NCI-H82 (cell line): ENCODE measurements at places on chromosomes 1 and 21.

DNA sequence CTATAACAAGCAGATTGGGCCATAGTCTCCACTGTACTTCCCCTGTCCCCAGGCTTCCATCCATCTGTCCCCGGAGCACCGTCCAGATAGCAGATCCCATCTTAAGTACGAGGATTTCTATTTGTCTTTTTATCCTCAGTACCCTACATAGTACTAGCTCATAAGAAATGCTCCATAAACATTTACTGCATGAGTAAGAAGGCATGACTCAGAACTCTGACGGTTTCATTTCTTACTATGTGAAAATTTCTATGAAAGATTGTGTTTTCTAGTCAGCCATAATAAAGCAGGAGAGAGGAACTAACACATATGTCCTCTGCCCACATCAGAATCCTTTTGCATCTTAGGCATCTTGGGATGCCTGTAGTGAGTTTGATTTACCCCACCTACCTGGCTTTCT lies 49.5 kb downstream of the CHD1L start:
- no peak for DNase-seq

DNA sequence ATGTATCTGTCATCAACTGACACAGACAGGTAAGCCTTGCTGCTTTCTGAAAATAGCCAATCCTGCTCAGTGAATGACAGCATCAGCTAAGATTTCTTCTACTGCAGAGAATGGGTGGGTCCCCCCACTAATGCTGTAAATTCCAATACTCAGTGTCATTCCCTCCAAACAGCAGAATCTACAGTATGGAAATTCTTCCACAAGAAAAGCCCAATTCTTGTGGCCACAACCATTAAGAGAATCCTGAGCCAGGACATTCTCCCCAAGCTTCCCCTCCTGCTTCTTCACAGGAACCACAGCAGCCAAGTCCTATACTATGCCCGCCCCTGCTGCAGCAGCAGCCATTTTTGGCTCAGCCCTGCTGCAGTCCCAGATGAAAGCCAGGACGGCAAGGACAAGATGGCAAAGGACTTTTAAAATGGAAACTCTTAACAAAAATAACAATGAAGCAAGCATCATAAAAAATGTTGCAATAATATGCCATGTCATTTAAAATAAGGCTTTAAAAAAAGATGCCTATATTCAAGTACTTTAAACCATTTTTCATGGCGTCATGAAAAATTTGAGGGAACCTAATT lies 26.8 kb downstream of the EIF4G3 start:
- DNase-seq: no peak

DNA sequence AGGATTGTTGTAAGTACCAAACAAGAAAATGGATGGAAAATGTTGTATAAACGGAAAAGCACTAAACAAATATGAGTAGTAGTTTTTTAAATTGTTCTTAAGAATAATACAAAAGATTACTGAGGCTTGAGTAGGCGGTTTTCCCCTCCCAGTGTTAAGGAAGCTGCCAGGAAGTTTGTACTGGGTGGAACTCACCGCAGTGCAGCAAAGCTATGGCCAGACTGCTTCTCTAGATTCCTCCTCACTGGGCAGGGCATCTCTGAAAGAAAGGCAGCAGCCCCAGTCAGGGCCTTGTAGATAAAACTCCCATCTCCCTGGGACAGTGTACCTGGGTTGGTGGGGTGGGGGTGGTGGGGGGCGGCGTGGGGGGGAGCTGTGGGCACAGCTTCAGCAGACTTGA lies 58.7 kb downstream of the XCL2 start:
- DNase-seq: no peak

- peak; percentile 83 for DNase-seq
These were observed 54.1 kb upstream of the GPR37L1 start for GRCh38 chr1:202068596-202068995.

DNA sequence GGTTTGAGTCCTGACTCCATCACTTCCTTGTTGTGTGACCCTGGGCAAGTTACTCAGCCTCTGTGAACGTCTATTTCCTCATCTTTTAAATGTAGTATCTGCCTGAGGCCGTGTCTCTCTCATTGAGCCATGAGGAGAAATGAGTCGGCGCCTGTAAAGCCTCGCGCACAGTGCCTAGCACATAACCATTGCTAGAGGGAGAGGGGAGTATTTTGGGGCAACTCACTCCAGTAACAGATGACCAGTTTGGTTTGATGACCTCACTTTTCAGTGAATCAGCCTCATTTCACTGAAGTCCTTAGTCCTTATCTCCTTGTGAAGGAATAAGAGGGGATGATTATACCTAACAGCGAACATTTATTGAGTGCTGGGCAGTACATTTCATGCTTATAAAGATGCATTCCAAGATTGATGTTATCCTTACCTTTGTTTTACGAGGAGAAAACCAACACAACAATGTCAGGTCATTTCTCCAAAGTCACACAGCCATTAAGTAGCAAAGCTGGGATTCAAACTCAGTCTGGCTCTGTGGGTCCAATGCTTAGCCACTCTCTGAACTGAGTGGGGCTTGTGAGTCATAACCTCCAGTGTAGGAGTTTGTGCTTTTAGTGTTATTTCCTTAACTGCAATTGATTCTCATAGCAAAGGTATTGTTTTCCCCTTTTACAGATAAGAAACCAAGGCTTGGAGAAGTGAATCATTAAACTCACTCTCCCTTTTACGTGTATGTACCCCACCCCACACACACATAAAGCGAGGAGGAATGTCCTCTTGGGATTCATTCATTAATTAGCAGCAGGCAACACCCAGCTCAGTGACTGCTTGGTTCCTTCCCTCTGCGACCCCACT lies 25.9 kb downstream of the KCNC4 start:
- no peak for DNase-seq

GRCh38 chr1:107486349-107486748 lies 345.5 kb downstream of the NTNG1 start:
- DNase-seq: peak; percentile 36

GRCh38 chr1:114061121-114061830 lies 82.0 kb downstream of the OLFML3 start:
- no peak for DNase-seq

- no peak for DNase-seq
These were observed 24.4 kb downstream of the RCAN1 start for GRCh38 chr21:34590520-34590919.
